ENCODE measurements at places on chromosomes 12 and 14.
A peak's percentile ranks its signal among the peaks of the same experiment; 100 is the strongest.

GRCh38 chr12:1504304-1504894 lies 90.0 kb downstream of the FBXL14 start:
- DNase-seq: no peak

DNA sequence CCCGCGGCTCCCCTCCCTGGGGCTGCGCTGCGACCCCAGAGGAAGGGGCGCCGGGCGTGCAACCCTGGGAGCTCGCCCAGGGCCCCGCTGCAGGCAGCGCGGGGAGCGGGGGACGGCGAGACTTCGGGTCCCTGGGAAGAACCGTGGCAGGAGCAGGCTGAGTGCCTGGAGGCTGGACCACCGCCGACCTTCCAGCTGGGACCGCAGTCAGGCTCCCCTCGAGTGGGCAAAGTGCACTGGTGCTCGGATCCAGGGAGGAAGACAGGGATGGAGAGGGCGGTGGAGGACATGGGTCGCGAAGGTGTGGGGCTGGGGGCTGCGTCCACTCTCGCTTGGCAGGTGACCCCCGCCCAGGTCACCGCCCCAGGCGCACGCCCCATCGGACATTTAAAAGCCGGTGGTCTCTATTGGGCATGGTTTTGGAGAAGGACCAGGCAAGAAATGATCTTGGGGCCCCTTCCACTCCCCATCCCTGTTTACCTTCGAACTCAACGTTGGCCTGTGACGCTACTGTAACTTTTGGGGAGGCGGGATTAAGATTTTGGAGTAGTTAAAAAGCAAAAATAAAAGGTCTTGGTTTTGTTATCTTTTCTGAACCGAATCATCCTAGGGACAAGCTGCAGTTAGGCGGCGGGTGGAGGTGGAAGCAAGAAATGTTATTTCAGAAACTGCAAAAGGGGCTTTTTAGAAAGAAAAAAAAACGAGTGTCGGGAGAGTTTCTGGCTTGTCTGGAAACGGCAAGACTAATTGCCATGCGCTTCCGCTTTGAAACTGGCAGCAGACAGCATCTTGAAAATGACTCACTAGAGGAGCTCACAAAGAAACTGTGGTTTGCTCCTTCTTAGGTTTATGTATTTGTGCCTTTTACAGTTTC lies 1.0 kb downstream of the ELK3 start:
- DNase-seq: peak; percentile 92

- peak; percentile 28 for DNase-seq
Measured at GRCh38 chr14:21860172-21860571, 186.6 kb upstream of the OR4E1 start.

GRCh38 chr12:93689076-93689834 lies 12.1 kb downstream of the CRADD start:
- DNase-seq: no peak

- DNase-seq: no peak
Measured at GRCh38 chr12:71299541-71300376, 139.8 kb upstream of the LGR5 start.

- DNase-seq: no peak
Measured at GRCh38 chr14:36844443-36845195, 183.0 kb downstream of the PAX9 start.

- DNase-seq: no peak
Measured at GRCh38 chr14:68461086-68461485, 331.8 kb downstream of the ZFP36L1 start.

- no peak for DNase-seq
Measured at GRCh38 chr14:37474191-37474590, 120.9 kb downstream of the FOXA1 start.

- DNase-seq: no peak
Measured at GRCh38 chr14:26282578-26282977, 315.3 kb downstream of the NOVA1 start.

DNA sequence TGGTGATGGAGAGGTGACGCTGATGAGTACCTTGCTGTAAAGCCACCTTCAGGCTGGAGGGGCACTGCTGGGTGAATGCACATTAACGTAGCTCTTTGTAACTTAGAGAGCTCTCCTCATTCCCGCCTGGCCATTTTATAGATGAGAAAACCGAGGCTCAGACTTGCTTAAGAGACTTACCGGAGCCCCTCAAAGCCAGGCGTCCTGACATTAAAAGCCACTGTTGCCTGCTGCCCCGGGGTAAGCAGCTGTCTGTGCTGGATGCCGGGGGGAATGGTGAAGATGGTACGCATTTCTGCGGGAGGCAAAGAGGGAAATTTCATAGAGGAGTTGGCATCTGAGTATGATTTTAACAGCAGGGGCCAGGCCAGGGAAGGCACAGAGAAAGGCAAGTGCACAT lies 49.6 kb upstream of the VRK1 start:
- no peak for DNase-seq

- no peak for DNase-seq
Measured at GRCh38 chr14:55671641-55672040, 91.6 kb downstream of the KTN1 start.

DNA sequence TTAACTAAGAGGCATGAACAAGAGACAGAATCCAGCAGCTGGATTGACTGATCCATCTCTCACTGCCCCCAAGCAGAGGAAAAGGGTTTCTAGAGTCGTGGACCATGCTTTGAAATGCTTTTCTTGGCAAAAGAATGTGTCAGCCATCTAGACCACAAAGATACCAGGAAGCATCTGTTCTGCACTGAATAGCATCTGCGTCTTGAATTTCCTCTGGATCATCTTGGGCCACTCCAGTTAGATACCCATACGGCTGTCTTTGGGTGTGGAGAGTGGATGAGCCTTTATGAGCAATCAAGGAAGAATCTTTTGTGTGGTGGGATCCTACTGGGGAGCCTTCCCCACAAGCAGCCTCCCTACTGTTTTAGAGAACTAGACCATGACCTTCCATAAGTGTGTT lies 16.0 kb upstream of the RFX4 start:
- DNase-seq: no peak

DNA sequence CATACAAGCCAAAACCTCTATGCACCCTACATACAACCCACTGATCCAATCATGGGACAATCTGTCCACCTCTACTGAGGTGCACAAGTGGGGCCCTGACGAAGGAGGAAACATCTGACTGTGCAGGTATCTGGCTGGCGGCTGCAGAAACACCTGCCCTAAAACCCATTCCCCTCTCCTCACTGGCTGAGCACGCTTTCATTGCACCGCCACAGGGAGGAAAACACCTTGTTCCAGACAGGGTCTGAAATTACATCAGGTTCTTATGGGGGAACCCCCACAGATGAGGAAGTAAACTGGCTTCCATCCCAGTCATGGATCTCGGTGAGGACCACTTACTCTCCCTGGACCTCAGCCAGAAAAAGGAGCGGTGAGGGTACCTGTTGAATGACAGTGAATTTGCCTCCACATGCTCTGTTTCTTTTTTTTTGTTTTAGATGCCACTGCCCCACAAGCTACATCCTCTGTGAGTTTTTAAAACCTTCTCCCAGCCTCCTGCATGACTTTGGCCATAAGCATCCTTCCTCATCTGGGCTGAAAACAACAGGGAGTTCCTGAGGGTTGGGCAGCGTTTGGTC lies 23.8 kb upstream of the DGLUCY start:
- no peak for DNase-seq

DNA sequence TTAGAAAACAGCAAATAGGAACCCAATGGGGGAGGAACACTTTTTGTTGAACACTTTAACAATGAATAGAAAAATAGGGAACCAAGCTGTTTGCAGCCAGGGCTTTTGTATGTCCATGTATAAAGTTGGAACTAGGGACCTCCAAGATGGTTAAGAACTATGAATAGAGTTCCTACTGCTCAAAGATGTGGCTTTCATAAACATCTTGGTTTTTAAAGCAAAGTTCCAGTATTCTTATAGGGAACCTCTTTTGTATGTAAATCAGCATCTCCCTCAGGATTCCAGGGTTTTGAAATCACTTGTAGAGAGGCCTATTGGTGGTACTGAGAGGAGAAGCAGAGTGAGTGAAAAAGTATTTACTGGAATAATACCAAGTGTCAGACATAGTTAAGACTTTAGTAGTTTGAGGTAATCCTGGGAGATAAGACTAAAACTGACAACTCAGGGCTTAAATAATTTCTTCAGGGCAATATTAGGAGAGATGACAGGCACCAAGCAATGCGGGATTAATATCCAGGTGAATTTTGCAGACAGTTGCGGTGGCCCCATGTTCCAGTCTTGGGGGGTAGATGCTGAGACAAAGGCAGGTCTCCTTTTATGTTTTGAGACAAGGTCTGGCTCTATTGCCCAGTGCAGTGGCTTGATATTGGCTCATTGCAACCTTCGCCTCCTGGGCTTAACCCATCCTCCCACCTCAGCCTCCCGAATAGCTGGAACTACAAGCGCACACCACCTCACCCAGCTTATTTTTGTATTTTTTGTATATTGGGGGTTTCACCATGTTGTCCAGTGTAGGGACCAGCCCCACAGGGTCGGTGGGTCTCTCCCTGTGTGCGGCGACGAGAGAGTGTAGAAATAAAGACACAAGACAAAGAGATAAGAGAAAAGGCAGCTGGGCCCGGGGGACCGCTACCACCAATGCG lies 10.4 kb upstream of the EID3 start:
- no peak for DNase-seq

- DNase-seq: peak; percentile 67
Measured at GRCh38 chr14:23076785-23077408, 18.0 kb downstream of the ACIN1 start.

- DNase-seq: no peak
Measured at GRCh38 chr12:20257311-20257710, 111.0 kb upstream of the PDE3A start.

DNA sequence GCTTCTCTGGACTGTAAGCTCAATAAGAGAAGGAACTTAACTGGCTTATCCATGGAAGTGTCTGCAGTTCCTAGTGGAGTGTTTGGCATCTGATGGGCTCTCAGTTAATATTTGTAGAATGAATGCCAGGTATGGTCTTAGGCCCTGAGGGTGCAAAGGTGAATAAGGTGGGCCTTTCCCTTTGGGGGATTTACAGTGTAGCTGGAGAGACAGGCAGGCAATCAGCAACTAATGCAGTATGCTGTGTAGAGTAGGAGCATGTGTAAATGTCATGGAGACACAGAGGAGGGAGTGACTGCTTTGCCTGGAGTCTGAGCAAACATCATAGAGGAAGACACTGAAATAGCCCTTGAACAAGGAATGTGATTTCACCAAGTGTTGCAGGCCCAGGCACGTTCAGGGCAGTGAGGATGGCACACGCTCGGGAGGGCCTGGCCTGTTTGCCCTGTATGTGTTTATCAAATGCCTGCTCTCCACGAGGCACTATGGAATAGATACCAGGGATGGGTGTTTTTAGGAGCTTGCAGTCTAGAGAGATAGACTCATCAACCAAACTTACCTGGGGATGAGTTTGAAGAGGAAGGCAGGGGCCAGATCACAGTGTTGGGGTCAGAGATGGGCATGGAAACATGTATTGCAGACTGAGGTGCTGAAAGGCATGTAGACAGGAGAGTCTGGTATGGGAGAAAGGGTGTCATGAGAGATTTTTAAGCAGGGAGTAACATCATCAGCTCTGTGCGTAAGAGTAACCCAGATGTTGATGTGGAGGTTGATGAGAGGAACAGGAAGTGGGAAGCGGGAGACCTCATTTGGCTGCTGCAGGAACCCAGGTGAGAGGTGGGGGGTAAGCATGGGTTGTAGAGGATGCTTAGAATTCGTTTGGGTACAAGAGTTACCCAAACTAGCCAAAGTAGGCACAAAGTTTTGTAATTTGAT lies 54.1 kb downstream of the PLXNC1 start:
- no peak for DNase-seq

DNA sequence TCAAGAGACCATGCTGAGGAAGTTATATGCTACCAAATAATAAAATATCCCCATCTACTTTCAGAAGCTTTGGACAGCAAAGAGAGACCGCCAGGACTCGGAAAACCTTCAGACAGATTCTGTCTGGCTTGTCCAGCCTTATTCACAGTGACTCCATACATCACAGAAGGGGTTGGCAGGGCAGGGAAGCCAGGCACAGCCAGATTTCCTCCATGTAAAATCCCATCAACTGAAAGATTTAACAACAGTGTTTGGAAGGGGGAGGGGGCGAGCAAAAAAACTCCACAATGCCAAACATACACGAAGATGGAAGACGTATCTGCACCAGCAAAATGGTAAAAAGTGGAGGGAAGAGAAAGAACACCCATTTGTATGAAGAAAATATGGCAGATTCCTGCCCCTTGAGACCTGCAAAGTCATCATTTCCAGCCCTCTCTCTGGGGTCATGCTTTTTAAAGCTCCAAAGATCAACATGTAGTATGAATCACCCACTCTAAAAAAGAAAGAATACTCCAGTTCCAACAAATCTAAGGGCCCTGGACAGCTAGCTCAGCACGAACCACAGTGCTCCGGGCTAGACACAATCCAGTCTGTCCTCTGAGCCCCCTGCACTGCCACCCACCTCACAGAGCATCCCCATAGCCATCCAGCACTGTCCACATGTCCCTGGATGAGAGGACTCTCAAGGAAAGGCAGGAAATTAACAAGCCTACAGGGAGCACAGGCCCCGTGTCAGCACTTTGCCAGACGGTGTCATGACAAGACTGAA lies 116.4 kb downstream of the DICER1 start:
- DNase-seq: no peak

- DNase-seq: peak; percentile 99
Measured at GRCh38 chr12:50788561-50788960, 24.7 kb downstream of the ATF1 start.

DNA sequence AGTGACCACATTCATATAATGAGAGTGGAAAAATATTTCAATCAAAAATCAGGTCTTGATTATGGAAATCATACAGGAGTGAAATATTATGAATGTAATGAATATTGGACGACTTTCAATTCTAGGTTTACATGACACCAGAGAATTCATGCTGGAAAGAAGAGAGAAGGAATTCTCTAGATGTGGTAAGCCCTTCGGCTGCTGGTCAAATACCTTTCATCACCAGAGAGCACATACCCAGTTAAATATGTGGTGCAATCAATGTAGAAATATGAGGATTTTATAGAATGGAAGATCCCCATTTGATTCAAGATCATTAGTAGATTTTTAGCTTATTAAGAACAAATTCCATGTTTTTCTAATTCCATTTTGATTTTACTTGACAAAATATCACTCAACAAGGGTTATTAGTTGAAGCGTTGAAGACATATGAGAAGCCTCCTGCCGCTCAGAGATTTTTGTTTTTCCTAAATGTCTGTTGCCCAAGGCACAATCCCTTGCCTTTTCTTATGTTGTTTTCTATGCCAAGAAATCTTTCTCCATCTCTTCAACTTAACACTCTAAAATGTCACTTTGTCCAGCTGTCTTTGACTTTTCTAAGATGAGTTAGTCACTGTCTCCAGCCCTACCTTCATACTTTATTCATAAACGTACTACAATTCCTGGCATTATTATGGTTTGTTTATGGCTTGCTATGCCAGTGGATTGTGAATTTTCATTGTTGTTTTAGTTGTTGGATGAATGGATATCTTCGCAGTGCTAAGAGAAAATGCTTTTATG lies 72.8 kb upstream of the ZDHHC17 start:
- no peak for DNase-seq

All from ELR (cell line).